ENCODE measurements at places on chromosomes 3 and 15.

DNA sequence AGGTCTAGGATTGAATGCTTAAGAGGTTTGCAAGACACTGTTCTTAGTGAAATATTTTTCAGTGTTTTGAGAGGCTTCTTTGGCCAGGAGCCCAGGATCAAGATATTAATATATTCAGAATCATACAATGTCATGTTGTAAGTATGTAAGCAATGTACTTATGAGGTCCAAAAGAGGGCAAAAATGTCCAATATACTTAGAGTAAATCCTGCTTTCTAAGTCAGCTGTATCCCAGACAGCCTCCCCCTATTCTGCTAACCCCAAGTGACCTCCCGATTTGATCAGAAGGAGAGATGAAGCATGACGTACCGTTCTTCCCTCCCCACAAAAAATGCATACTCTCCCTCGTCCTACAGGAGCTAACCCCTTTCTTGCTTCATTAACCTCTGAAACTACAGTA is 70.9 kb downstream of the CHAC1 start:
- no peak for DNase-seq

DNA sequence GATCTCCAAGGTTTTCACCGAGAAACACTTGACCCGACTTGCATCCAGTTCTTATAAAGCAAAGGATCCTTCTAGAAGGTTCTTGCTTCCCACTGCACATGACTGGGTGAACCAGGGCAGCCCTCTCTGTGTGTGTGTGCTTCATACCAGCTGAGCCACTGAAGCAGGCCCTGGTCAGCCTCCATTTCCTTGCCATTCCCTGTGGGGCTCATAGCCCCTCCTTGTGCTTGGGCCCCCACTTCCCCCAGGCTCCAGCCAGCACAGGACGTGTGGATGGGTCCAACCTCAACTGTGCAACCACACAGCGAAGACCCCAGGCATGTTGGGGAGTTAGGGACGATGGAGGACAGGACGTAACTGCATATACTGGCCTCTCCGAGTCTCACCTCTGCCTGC is 15.5 kb downstream of the KLF15 start:
- DNase-seq: no peak

DNA sequence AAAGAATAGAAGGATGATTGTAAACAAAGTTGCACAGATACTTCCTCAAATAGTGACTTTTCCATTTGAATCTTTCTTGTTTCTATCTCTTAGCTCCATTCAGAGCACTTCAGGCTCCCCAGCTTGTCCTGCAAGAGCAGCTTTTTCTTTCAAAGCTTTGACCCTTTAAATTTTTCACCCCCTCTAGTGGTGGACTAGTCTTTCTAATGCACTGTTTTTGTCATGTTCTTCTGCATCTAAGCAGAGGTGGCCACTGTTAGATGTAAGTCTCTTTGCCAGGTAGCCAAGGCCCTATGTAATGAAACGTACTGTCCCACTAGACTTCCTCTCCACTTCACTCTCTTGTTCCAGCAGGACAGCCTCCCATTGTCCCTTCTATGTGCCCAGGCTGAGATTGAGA is 74.0 kb upstream of the MANF start:
- DNase-seq: no peak

- no peak for DNase-seq
Measured at GRCh38 chr3:113266738-113267137, 55.4 kb downstream of the BOC start.

- no peak for DNase-seq
Measured at GRCh38 chr15:85543741-85544155, 163.3 kb downstream of the AKAP13 start.

DNA sequence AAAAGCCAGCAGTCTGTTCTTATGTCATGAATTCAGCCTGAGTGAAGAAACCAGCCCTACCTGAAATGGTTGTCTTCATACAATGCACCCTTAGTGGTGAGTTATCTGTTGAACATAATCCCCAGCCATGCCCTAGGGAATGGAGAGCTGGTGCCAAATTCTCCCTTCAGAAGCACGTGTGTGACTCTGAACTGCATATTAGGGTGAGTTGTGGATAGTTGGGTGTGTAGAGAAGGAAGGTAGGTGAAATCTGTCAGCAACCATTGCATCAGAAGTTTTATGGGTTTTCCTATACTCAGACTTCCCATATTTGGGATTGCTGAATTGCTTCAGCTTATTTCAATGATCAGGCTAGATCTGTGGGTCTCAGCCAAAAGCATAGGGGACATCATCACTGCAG is 46.5 kb upstream of the TP63 start:
- DNase-seq: no peak

- DNase-seq: no peak
Measured at GRCh38 chr3:123104550-123104949, 37.7 kb downstream of the PDIA5 start.

DNA sequence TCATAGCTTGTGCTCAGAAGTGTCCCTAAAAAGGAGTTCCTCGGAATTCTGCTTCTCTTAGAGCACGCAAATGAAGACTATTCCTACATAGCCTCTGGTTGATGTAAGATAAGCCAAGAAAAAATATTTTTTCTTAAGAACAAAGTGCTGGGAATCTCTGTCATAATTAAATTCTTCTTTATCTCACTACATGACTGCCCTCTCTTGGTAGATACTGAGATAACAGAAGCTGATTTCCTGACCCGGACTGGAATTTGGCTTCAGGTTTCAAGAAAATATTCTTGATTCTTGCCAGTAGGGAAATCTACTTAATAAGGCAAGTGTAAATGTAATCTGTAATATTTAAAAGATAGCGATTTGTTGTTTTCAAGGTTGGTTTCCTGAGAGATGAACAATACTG is 31.3 kb upstream of the SETMAR start:
- no peak for DNase-seq
